ENCODE measurements at places on chromosomes 2 and 18.

DNA sequence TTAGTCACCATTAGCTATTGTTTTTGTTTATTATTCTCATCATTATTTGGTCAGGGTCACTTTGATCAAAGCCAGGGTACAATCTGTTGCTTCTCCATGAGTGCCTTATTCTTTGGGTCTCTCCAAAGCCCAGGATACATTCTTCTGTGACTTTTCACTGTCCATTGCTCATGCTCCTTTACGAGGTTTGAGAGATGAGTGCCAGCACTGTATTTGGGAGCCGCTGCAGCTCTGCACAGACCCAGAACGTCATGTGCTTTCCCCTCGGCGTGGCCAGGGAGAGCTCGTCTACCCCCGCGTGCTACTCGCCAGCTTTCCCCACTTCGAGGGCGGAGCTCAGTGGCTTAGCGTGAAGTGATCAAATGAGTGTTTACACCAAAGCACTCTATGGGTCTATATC, 123.7 kb downstream of the COL6A3 start:
- no peak for DNase-seq

DNA sequence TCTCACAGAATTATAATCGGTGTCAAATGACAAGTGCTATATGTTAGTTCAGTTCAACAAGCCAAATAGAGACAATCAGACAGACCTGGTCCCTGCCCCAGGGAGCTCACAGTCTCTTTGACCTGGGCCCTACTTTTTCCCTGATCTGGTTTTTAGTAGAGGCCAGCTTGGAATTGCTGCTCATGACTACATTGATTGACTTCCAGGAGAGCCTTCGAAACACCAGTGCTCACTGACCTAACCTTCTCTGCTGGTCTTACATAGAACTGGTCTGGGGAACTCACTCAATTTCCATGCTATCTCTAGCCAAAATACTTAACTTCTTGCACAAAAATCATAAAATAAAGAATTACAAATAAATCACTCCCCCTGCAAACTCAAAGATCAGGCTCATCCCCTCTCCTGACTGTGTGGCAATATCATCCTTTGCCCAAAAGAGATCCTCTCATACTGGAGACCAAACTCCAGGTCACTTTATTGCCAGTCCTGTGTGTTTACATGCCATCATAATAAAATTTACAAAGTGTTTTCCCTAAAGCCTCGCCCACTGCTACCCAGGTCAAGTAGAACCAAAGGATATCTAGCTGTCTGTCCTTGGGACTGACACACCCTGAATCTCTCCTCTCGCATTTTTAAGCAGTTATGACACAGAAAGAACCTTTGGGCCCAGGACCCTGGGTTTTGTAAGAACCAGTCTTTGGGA, 53.2 kb downstream of the PROC start:
- no peak for DNase-seq

- DNase-seq, result peak; percentile 18
These were observed 142.2 kb upstream of the PXDN start for GRCh38 chr2:1886405-1886992.

DNA sequence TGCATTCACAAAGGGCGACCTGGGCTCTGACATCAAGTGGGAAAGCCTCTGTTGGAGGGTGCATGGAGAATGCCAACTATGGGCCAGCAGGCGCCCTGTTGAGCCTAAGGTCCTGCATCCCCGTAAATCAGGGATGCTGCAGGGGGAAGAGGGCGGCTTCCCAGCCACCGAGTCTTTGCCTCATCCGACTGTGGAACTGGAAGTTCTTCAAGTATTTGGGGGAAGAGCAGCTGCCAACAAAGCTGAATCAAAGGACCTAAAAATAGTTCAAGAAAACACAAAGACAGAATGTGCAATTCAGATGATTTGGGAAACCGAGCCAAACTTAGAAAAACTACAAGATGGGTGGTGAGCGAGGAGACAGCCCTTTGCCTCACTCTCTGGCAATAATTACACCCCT, 281.1 kb upstream of the MGAT5 start:
- DNase-seq, result no peak

DNA sequence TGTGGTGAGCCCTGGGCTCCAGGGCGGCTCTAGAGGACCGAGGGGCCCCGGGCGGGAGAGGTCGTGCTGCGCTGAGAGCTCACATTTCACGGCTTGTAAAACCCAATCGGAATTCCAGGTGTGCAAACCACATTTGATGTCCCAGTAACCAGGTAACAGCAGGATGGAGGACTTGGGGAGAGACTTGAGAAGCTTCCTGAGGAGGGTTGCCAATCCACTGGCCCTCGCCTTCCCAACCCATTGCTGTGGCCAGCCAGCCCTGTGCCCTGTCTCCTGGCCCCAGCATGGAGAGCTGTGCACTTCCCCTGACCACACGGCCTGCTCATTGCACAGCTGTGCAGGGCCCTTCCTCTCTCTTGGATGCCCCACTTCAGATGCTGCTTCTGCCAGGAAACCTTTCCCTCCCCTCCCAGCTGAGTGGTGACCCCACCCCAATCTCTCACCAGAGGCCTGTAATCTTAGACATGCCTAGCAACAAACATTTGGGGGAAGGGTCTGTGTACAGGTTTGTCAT, 39.6 kb downstream of the ASB1 start:
- no peak for DNase-seq

- no peak for DNase-seq
These were observed 3.1 kb upstream of the HES6 start for GRCh38 chr2:238242731-238243495.

GRCh38 chr2:113277474-113278072, 1.1 kb downstream of the PAX8 start:
- no peak for DNase-seq

DNA sequence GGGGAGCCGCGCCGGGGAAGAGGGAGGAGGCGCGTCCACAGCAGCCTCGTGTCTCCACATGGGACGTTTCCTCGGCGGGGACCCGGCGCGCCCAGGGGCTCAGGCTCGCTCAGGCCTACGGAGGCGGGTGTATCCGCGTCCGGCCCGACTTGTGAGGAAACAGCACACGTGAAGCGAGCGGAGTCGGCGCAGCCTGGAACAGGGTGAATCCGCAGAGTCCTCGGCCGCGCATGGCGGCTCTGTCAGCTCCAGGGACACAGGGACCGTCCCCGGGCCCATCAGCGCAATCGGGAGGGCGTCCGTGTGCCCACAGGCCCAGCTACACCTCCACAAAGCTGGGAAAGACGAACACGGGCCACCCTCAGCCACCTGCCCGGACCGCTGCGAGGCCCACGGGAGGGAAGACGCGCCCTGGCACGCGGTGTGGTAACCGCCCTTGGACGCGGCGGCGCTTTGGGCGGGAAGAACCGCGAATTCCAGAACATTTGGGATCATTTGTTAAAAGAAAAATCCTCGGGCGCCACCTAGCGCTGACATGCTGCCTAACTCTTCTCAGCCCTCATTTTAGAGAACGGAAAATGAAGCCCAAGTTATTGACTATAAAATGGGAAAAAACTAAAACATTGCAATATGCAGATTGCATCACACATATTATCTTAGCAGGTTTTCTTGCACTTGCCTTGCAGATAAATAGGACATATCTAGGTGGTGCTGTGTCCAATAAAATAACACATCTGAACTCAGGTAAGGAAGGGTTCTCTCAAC, 40.4 kb downstream of the TMEM18 start:
- DNase-seq, result peak; percentile 52

DNA sequence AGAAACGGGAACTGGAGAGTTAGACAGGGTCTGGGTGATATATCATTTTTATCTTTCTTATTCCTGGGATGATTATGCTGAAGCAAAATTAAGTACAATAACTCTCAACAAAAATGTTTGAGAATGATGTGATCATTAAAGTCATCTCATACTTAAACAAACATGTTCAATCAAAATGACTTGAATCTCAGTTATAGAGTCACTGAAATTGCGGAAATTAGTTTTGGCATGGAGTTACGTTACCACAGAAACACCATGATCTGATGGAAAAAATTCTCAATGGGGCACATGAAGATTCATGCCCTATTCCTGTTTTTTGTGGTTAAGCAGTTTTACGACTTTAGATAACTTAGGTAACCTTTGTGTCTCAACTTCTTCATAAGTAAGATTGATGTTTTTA, 757.7 kb downstream of the EPHA4 start:
- DNase-seq, result no peak

GRCh38 chr2:19141234-19142004, 217.0 kb downstream of the OSR1 start:
- DNase-seq, result no peak

- DNase-seq, result no peak
These were observed 420.0 kb upstream of the CYRIA start for GRCh38 chr2:17085546-17086202.

- DNase-seq, result no peak
These were observed 57.9 kb downstream of the SLC66A3 start for GRCh38 chr2:11213090-11213638.

DNA sequence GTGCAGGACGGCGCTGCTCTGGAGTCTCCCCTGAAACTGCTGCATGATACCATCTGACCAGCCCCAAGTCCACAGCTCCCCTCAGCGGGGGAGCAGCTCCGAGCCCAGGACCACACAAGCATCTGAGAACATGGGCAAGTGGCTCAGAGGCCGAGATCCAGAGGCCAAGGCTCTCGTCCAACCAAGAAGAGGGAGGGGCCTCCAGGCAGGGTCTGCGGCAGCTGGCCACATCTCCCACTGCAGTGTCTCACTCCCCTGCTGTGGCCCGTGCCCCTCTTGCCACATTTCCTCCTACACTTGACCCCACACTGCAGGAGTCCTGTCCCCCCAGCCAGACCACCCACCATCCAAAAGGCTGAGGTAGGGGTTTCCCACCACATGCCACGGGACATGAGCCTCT, 50.2 kb downstream of the TFCP2L1 start:
- DNase-seq, result no peak

GRCh38 chr2:19963386-19963785, 26.5 kb downstream of the WDR35 start:
- no peak for DNase-seq

DNA sequence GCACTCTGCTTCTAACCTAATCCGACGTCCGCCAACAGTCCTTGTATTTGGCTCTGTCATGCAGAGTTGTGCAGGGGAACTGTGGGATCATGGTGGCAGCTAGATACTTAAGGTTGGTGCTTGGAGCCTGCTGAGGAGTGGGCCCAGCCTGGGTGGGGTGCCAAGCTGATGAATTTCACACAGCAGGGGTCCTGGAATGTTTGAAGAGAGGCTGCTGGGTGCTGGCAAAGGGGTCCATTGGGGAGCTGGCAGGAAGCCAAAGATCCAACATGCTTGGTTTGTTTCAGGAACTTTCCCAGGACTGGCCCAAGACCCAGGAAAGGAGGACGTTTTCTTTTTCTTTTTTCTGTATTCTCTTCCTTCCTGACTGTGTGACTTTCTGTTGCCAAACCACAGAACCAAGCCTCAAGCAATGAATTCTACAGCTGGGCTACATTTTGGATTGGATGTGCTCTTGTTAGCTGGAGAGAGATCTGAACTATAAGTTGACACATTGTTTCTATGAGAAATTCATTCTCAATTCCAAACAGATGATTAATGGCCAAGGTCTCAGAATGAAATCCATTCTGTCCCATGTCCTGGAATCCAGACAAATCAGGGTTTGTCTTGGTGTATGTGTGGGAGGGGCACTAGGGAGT, 49.9 kb downstream of the DHRS9 start:
- no peak for DNase-seq

DNA sequence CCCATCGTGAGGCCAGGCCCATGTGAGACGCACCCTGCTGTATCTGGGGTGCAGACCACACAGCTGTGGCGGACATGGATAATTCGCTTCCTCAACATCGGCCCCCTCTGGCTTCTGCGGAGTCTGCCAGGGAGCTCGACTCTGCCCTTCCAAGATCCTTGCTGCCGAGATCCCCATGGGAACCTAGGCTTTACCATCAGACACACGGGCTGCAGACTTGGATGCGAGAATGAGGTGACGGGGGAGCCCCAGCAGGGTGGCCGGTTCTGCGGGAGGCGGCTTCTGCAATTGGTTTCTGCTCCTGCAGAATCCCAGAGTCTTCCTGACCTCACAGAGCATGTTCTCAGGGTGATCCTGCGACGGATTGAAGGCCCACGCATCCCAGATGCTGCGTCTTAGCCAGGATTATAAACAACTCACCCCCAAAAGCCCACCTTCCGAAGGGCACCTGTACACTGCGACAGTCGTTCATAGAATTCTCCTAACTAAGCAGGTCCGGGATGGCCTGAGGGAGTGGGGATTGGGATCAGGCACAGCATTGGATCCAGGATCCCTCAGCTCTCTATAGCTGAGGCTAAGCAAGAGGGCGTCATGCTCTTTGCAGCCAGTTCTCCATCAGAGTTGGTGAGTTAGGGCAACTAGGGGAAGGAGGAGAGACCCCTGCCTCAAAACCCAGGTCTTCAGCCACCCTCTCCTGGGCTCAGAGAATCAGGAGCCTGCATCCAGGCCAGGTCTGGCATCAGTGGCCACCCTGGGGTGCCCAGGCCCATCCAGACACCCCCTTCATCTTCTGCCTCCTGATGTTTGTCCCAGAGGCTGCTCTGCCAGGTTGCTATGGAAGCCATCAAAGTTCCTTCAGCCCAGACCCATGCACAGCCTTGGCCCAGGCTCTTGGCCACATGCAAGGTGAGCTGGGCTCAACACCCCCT, 74.7 kb upstream of the SNTG2 start:
- no peak for DNase-seq

- DNase-seq, result no peak
These were observed 249.7 kb upstream of the NCKAP5 start for GRCh38 chr2:133817680-133818566.

DNA sequence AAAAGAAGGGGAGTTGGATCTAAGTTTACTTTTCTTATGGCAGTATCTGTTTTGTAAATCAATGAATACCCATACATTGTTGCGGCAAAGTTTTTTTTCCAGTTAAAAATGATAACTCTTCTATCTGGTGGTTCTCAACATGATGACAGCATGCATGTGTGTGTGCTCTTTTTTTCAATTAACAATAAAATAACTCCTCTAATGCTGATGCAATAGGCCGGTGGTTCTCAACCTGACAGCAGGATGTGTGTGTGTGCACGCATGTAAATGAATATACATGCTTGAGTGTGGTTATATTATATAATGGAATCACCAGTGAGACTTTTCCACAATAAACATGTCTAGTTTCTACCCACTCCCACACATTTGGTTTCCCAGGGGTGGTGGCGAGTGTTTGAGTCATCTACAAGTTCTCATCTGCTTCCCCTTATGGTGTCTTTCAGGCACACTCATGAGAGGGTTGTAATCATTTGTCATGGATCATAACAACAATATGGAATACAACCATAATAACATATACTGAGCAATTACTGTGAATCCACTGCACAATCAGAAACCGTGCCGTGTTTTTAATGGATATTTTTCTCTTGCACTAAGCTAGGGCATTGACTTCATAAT, 31.2 kb downstream of the PARD3B start:
- DNase-seq, result no peak

- DNase-seq, result no peak
These were observed 6.7 kb downstream of the SCYGR3 start for GRCh38 chr2:227607941-227608340.

- no peak for DNase-seq
These were observed 265.9 kb upstream of the SPHKAP start for GRCh38 chr2:228447266-228447915.

GRCh38 chr2:133633881-133634409, 65.7 kb upstream of the NCKAP5 start:
- no peak for DNase-seq

- no peak for DNase-seq
These were observed 65.9 kb downstream of the CAB39 start for GRCh38 chr2:230778350-230779063.
